ENCODE measurements at places on chromosomes 5 and 9. TPM values are rescaled to one million over a fixed set of nuclear protein-coding genes. Genes with fewer than 3 reads are reported as not detected.

LCN1 gene
- not detected for total RNA-seq

- DNase-seq: no peak
Measured at GRCh38 chr9:92425474-92425873, 1.2 kb upstream of the OMD start.

PPP3R2 gene
- total RNA-seq: not detected

- no peak for DNase-seq
Measured at GRCh38 chr5:127647361-127647958, 1.4 kb upstream of the CTXN3 start.

- DNase-seq: no peak
Measured at GRCh38 chr9:122315534-122315933, 50.9 kb downstream of the MRRF start.

Measured in kidney epithelial cell (primary cell).